Progenitor cell of endocrine pancreas (in vitro differentiated cells): ENCODE measurements at places on chromosomes 13 and 19. TPM values are rescaled to one million over a fixed set of nuclear protein-coding genes. Genes with fewer than 3 reads are reported as not detected.

- no peak overlapping the region for H3K27ac ChIP-seq
- H3K4me3 ChIP-seq, result no peak overlapping the region
- peaks cover 42% of the 10 kb centered on the region for H3K27me3 ChIP-seq
- no peak for DNase-seq
- no peaks in the 10 kb centered on the region for H3K36me3 ChIP-seq
Measured at GRCh38 chr19:29292562-29292961, 79.6 kb upstream of the UQCRFS1 start.

DNA sequence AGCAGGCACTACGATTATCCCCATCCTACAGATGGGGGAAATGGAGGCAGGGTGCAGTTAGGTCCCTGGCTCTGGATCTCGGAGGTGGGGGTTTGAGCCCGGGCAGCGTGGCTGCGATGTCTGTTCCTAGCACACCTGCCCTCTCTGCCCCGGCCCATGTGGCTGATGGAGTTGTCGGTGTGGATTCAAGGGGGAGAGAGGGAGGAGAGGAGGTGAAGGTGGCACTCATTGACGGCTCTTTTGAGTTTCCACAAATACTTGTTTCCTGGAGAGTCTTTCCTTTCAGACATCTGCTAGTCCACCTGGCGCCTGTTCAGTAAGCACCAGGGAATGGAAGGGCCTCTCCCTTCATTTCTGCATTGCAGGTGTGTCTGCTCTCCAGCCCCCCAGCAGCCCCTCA, 69.9 kb downstream of the ARHGEF18 start:
- DNase-seq, result no peak
- H3K27me3 ChIP-seq, result no peaks in the 10 kb centered on the region
- H3K36me3 ChIP-seq, result peaks cover 7% of the 10 kb centered on the region
- no peak overlapping the region for H3K27ac ChIP-seq
- H3K4me1 ChIP-seq, result peaks cover 27% of the 10 kb centered on the region

GRCh38 chr13:34412295-34412694, 529.8 kb upstream of the NBEA start:
- no peaks in the 10 kb centered on the region for H3K36me3 ChIP-seq
- H3K27me3 ChIP-seq, result no peaks in the 10 kb centered on the region
- DNase-seq, result no peak

DNA sequence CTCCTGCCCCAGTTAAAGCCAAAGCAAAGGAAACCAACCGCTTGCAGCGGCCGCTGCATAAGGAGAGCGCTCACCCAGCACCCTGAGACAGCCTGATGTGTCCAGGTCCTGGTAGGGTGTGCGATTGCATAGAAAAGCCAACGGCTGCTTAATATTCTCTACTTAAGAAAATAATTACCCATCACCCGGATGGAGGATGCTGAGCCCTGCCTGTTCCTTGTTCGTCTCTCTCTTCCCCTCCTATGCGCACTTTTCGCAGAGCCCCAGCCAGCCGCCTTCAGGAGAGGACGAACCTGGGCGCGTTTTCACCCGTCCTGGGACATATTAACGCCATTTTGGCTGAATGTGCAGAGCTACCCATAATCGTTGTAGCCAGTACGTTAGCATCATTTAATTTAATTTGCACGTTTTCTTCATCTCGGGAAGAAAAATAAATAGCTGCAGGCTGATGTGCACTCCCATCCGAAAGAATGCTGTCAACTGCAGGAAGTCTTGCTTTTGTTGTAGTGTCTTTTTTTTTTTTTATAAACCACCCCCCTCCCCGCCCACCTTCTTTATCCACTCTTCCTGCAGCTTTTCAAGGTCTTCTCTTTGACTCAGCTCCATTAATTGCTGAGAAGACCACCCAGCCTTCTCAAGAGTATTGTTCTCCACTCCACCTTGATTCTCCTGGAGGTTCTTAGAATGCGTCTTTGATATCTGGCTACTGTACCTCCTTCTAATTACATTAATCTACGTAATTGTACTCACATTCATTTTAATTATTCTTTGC, 214.5 kb downstream of the TEX29 start:
- DNase-seq, result no peak
- no peak overlapping the region for H3K27ac ChIP-seq
- H3K27me3 ChIP-seq, result peaks cover 96% of the 10 kb centered on the region
- H3K36me3 ChIP-seq, result no peaks in the 10 kb centered on the region
- no peak overlapping the region for H3K4me3 ChIP-seq

- H3K36me3 ChIP-seq, result no peaks in the 10 kb centered on the region
- H3K27ac ChIP-seq, result no peak within 1 kb of the TSS
- H3K4me1 ChIP-seq, result peaks cover 1% of the 10 kb centered on the region
- peaks cover 27% of the 10 kb centered on the region for H3K27me3 ChIP-seq
Measured at GRCh38 chr19:51478381-51479234, at the start of gene CEACAM18. TSS of gene CEACAM18 (plus strand) at chr19:51478539.

- no peaks in the 10 kb centered on the region for H3K36me3 ChIP-seq
- H3K4me1 ChIP-seq, result no peaks in the 10 kb centered on the region
- H3K27me3 ChIP-seq, result no peaks in the 10 kb centered on the region
- H3K4me3 ChIP-seq, result no peak overlapping the region
Measured at GRCh38 chr19:42538841-42539709, 10.8 kb upstream of the CEACAM1 start.

- no peak overlapping the region for H3K4me3 ChIP-seq
- H3K27ac ChIP-seq, result no peak overlapping the region
- DNase-seq, result no peak
- peaks cover 8% of the 10 kb centered on the region for H3K4me1 ChIP-seq
- no peaks in the 10 kb centered on the region for H3K27me3 ChIP-seq
Measured at GRCh38 chr19:38805180-38805579, 7.6 kb downstream of the LGALS4 start.

DNA sequence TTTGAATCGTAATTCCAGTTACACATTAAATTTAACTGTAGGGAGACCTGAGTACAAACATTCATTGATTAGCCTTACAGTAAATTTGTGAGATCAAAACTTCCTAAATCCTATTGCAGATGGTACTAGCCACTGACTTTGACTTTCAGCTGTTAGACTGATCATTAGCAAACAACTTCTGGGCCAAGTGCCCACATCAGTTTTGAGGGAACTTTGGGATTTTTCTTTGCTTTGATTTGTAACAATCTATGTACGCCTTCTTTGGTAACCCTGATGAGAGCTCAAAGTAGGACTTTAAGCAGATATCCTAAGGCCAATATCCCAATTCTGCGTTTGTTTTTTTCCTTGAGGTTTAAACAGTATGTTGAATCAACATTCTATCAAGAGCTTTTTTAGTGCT, 131.5 kb downstream of the DLEU7 start:
- H3K27me3 ChIP-seq, result peaks cover 4% of the 10 kb centered on the region
- no peak overlapping the region for H3K4me3 ChIP-seq
- H3K27ac ChIP-seq, result no peak overlapping the region
- H3K4me1 ChIP-seq, result peaks cover 7% of the 10 kb centered on the region
- no peaks in the 10 kb centered on the region for H3K36me3 ChIP-seq

- H3K36me3 ChIP-seq, result no peaks in the 10 kb centered on the region
- peaks cover 17% of the 10 kb centered on the region for H3K4me1 ChIP-seq
- H3K27me3 ChIP-seq, result no peaks in the 10 kb centered on the region
- DNase-seq, result peak; percentile 18
- peak overlapping the region; percentile 21 for H3K27ac ChIP-seq
- H3K4me3 ChIP-seq, result no peak overlapping the region
Measured at GRCh38 chr19:53659292-53659691, 27.5 kb downstream of the DPRX start.

DNA sequence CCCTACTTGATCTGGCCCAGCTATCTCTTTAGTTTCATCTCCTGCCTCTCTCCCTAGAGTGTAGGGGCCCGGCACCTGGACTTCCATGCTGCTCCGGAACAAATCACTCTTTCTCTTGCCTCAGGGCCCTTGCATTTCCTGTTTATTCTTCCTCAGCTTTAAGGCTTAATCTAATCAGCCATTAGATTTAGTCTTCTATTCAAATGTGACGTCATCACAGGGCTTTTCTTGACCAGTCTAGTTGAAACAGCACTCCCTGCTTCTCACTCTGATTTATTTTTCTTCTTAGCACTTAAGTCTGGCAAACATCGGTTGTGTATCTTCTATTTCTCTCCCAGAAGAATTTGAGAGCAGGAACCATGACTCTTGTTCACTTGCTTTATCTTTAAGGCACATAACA, 564.1 kb downstream of the EFNB2 start:
- no peak for DNase-seq
- H3K4me1 ChIP-seq, result peaks cover 22% of the 10 kb centered on the region
- no peak overlapping the region for H3K27ac ChIP-seq
- H3K27me3 ChIP-seq, result no peaks in the 10 kb centered on the region
- H3K4me3 ChIP-seq, result no peak overlapping the region

DNA sequence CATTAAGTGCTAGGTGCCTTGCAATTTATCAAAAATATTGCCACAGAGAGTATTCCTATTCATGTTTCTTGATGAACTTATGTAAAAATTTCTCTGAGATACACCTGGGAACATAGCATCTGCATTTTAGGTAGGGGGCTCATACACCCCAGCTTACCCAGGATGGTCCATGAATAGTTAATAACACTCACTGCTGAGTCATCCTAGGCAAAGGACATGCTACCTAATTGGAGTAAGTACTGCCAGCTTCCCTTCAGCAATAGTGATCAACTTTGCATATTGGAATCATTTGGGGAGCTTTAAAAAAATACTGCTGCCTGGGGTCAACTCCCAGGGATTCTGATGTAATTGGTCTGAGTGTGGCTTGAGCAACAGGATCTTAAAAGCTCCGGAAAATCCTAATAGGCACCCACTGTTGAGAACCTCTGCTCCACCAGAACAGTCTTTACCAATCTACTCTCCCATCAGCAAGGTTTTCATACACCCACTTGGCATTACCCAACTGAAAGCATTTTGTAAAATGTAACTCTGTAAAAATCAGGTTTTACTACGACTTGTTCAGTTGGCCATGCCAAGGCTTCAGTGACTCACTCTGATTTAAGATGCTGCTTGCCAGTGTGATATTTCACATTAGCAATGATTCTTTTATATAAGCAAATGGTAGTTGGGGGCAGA, 67.2 kb upstream of the FNDC3A start:
- no peaks in the 10 kb centered on the region for H3K36me3 ChIP-seq
- no peaks in the 10 kb centered on the region for H3K27me3 ChIP-seq
- H3K4me1 ChIP-seq, result peaks cover 26% of the 10 kb centered on the region
- H3K27ac ChIP-seq, result no peak overlapping the region
- H3K4me3 ChIP-seq, result no peak overlapping the region
- no peak for DNase-seq

GRCh38 chr13:37656247-37656940, 57.8 kb upstream of the POSTN start:
- H3K4me3 ChIP-seq, result no peak overlapping the region
- DNase-seq, result no peak
- no peak overlapping the region for H3K27ac ChIP-seq
- peaks cover 2% of the 10 kb centered on the region for H3K36me3 ChIP-seq
- no peaks in the 10 kb centered on the region for H3K4me1 ChIP-seq

GRCh38 chr13:63481334-63481733, 2065.7 kb upstream of the PCDH20 start:
- H3K27me3 ChIP-seq, result no peaks in the 10 kb centered on the region
- no peaks in the 10 kb centered on the region for H3K36me3 ChIP-seq
- H3K27ac ChIP-seq, result no peak overlapping the region
- H3K4me3 ChIP-seq, result no peak overlapping the region

DNA sequence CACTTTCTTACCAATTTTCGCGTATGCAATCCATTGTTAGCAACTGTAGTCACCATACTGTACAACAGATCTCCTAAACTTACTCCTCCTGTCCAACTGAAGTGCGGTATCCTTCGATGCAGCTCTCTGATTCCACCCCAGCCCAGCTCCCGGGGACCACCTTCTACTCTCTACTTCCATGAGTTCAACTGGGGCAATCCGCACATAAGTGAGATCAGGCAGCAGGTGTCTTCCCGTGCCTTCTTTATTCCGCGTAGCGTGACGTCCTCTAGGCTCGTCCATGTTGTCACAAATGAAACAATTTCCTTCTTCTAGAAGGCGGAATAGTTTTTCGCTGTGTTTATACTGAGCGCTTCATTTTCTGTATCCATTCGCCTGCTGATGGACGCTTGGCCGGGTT, 8.4 kb downstream of the LILRB1 start:
- no peak for DNase-seq
- no peak overlapping the region for H3K27ac ChIP-seq
- no peak overlapping the region for H3K4me3 ChIP-seq
- peaks cover 2% of the 10 kb centered on the region for H3K36me3 ChIP-seq
- H3K4me1 ChIP-seq, result no peaks in the 10 kb centered on the region

DNA sequence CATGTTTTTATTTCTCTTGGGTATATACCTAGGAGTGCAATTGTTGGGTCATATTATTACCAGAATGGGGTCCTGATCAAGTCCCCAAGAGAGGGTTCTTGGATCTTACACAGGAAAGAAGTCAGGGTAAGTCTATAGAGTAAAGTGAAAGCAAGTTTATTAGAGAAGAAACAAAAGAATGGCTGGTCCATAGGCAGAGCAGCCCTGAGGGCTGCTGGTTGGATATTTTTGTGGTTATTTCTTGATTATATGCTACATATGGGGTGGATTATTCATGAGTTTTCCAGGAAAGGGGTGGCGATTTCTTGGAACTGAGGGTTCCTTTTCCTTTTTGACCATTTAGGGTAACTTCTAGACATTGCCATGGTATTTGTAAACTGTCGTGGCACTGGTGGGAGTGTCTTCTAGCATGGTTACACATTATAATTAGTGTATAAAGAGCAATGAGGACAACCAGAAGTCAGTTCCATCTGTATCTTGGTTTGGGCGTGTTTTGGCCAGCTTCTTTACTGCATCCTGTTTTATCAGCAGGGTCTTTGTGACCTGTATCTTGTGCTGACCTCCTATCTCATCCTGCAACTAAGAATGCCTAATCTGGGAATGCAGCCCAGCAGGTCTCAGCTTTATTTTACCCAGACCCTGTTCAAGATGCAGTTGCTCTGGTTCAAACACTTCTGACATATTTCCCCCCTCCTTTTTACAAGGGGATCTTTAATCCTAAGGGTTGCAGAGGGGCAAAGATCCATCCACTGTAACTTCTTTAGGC, 41.1 kb downstream of the CEACAM1 start:
- peaks cover 23% of the 10 kb centered on the region for H3K4me1 ChIP-seq
- H3K36me3 ChIP-seq, result no peaks in the 10 kb centered on the region

GRCh38 chr13:76656056-76656455, 230.1 kb downstream of the KCTD12 start:
- H3K27ac ChIP-seq, result peak overlapping the region; percentile 38
- no peaks in the 10 kb centered on the region for H3K4me1 ChIP-seq
- H3K4me3 ChIP-seq, result no peak overlapping the region
- no peaks in the 10 kb centered on the region for H3K36me3 ChIP-seq
- no peaks in the 10 kb centered on the region for H3K27me3 ChIP-seq

DNA sequence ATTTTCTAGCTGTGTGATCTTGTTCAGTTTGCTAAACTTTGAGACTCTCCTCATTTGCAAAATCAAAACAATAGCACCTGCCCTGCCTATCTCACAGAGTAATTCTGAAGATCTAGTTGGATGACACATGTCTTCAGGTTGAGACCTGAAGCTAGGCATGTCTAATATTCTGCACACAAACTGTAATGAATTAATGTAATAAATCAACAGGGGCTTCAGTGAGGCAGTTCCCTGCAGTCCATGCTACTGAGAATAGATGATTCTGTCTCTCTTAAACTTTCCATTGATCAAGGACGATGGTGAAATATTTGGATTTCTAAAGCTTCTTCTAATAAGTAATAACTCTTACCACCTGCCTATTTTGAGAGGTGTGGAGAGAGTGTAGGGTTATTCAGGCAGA, 268.1 kb upstream of the TMTC4 start:
- H3K4me1 ChIP-seq, result peaks cover 12% of the 10 kb centered on the region
- DNase-seq, result no peak
- no peaks in the 10 kb centered on the region for H3K36me3 ChIP-seq
- H3K27ac ChIP-seq, result no peak overlapping the region

- DNase-seq, result no peak
- H3K36me3 ChIP-seq, result no peaks in the 10 kb centered on the region
- no peaks in the 10 kb centered on the region for H3K27me3 ChIP-seq
- no peak overlapping the region for H3K27ac ChIP-seq
Measured at GRCh38 chr13:29893438-29893837, 43.0 kb upstream of the UBL3 start.

The NOTCH3 gene
- 201 and 203 TPM in 2 replicates for total RNA-seq

The PRR36 gene
- 37.4 and 40.4 TPM in 2 replicates for total RNA-seq

The NAPSA gene
- 2.3 and 2.7 TPM in 2 replicates for total RNA-seq
